ENCODE measurements at places on chromosomes 1 and 21.
A peak's percentile ranks its signal among the peaks of the same experiment; 100 is the strongest.

DNA sequence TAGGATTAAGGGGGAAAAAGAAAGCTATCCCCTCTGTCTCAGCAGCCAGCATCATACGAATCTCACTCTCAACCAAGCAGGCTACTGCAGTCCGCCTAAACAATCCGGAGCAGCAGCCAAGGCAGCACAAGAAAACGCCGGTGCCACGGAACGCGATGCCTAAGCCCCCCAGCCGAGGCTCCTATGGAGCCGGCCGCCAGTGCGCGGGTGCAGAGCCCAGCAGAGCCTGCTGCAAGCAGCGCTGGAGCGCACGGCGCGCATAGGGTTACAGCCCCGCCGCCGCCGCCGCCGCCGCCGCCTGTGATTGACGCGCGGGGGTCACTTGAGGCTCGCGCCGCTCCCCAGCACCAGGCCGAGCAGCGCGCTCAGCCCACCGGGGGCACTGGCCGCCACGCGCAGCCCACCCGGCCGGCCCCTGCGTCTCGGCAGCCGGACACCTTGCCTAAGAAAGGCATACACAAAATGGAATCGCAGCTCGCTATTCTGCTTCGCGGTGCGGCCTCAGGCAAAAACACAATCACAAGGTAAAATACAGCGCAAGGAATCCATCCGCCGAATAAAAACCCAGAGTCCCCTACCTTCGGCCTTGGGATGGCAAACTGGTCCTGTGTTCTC, 780 bp downstream of the HIVEP3 start:
- DNase-seq: peak; percentile 43

DNA sequence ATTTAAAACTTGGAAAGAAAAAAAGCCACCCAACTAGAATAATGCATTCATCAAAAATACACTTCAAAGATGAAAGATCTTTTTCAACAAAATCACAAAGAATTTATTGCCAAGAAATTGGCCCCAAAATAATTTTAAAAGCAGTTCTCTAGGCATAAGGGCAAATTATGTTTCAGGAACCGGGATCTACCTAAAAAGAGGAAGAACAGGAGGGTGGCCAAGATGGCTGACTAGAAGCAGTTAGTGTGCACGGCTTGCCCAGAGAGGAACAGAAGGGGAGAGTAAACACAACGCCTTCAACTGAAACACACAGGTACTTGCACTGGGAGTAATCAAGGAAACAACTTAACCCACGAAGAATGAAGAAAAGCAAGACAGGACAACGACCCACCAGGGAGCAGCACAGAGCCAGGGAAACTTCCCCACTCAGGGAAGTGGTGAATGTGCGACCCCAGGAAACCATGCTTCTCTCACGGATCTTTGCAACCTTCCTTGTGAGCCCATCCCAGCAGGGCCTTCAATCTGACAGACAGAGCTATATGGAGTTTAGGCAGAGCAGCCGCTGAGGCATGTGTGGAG, 46.1 kb downstream of the ACKR1 start:
- no peak for DNase-seq

GRCh38 chr1:236422517-236422876, 28.4 kb downstream of the EDARADD start:
- DNase-seq: no peak

GRCh38 chr21:44919913-44920693, 596 bp downstream of the ITGB2 start:
- DNase-seq: no peak

All from activated naive CD4-positive, alpha-beta T cell treated with anti-CD3 and anti-CD28 coated beads, Interleukin-2, amount 50 U/mL, for 16 hours (primary cell).